Putamen (tissue), 1 donor: ENCODE measurements at places on chromosomes 12 and 14.

GRCh38 chr12:11884116-11884515, 186.6 kb upstream of the BCL2L14 start:
- DNase-seq = no peak

DNA sequence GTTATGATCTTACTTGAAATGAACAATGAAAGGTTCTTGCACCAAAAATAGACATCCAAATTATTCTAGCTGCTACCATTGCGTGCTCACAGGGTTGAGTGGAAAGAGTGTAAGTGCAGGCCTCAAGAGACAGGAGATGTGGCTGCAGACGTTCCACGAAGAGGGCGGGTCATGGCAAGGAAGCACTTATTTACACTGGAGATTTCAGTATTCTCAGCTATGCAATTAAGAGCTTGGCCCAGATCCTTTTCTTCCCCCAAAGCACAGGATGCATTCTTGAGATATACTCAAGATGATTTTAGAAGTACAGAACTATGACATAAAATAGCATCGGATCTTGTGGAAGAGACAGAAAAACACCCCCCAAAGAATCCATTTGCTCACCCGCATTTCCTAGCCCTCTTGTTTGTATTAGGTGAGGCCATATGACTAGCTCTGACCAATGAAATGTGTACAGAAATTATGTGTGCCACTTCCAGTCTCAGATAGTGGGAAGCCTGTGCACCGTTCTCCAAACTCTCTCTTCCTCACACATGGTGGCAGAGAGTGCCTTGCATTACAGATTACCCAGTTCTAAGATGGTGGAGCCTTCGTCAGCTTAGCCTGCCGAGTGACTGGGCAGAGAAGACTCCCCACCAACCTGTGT, 261.4 kb downstream of the TTC8 start:
- DNase-seq = no peak

- no peak for DNase-seq
Observed at GRCh38 chr12:4274396-4275015, 944 bp downstream of the CCND2 start.

GRCh38 chr12:3116106-3116844, 39.1 kb downstream of the TSPAN9 start:
- DNase-seq = no peak

DNA sequence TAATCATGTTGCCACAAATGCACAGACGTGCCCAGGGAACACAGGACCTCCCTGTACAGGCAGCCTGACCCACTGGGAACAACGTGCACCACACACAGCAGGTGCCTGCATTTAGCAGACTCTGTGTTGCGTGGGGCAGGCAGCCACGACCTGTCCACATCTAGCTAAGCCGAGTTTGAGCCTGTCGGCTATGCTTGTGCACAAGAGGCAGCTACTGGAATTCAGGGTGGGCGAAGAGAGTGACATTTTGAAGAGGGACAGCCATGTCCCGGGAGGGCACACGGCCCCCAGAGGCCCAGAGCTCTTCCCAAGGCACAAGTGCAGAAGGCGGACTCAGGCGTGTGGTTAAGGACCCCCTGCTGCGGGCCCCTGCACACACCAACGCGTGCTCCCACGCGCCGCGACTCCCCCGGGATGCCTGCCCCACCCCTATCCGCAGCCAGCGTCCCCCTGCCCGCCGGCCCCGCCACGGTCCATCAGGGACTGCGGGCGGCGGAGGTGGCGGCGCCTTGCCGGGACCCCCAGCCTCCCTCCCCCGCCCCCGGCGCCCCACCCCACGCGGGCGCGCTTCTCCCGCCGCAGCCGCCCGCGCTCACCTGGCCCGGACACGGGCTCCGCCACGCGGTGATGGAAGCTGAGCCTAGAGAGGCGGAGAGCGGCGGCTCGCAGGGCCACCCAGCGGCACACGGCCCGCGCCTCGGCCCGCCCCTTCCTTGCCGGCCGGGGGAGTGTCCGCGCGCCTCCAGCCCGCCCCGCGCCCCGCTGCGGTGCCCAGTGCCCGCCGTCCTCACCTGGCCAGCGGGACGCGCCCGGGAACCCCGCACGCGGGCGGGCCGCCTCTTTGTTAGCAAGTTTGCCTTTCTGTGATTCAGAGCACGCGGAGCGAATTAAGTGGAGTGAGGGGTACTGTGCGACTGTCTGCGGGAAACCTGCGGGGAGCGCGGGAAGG, 125.3 kb upstream of the PRMT8 start:
- DNase-seq = no peak

DNA sequence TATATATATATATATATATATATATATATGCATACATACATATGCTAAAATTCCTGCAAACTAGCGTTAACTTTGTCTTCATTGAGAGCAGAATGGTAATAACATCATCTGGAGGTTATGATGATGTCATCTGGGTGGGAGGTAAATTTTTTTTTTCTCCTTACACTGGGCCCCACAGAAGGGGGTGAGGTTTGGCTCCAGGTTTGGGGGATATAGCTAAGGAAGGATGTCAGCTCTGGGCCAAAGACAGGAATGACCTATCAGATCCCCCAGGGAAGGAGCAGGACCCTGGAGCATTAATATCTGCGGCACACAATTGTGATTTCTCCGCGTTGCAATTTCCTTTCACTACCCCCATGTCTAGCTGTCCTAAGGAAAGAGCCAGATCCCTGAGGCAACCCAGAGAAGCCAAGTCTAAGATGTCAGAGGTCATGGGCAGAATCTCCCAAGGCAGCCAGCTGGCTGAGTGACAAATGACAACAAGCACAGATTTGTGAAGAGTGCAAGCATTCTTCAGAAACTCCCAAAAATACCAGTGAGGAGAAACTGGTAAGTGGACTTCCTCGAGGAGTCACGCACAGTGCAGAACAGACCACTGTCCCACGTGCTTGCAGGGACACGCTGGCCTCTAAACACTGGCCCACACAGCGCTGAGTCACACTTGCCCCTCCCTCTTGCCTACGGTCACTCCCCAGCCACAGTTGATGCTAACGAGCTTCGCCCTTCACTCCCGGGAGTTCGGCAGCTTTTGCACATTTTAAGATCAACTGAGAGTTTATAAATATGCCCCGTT, 9.9 kb downstream of the UBC start:
- DNase-seq = peak; percentile 77

DNA sequence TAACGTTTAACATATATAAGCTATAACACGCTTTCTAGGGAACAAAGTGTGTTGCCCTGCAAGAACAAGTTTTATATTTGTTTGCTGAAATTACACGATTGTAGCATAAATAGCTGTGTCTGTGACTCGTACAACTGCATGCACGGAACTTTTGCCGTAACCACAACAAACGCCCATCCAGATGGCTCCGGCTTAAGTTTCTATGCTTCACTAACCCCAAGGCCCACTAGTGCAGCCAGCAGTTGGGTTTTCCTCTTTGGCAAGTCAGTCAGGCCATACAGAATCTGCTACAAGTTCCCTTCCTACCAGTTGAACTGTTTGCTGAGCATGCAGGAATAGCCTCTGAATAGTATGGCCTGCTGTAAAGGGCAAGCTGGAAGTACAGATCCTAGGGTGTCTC, 12.1 kb downstream of the CSRP2 start:
- no peak for DNase-seq

GRCh38 chr12:29026419-29026818, 122.7 kb upstream of the FAR2 start:
- DNase-seq = no peak

DNA sequence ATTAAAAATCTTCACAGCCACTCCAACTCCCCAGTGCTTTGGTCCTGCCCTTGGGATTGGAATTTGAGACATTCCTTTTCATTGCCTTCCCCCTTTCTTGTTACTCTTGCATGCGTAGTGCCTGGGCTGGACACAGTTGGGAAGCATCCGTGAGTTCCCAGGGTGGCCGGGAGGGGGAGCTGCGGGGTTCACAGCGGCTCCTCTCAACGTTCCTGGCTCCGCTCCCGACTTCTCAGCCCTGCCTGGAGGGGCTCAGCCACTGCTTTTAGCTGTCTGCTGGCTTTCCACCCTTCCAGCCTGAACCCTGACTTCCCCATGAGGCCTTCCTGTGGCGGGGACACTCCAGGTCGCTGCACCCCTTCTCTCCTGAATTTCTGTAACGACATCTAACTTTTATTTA, 3.2 kb downstream of the TEX52 start:
- DNase-seq = peak; percentile 68

GRCh38 chr12:45200491-45201043, 15.3 kb upstream of the ANO6 start:
- DNase-seq = no peak

DNA sequence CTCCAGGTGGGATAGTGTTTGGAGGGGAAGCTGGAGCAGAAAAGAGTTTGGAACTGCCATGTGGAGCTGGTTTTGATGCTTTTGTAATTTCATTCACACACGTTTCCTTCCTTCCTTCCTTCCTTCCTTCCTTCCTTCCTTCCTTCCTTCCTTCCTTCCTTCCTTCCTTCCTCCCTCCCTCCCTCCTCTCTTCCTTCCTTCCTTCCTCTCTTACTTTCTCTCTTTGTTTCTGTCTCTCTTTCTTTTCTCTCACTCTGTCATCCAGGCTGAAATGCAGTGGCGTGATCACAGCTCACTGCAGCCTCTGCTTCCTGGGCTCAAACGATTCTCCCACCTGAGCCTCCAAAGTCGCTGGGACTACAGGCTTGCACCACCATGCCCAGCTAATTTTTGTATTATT, 168.0 kb upstream of the ARID2 start:
- no peak for DNase-seq

- DNase-seq = no peak
Observed at GRCh38 chr12:16573398-16574077, 32.4 kb downstream of the LMO3 start.

DNA sequence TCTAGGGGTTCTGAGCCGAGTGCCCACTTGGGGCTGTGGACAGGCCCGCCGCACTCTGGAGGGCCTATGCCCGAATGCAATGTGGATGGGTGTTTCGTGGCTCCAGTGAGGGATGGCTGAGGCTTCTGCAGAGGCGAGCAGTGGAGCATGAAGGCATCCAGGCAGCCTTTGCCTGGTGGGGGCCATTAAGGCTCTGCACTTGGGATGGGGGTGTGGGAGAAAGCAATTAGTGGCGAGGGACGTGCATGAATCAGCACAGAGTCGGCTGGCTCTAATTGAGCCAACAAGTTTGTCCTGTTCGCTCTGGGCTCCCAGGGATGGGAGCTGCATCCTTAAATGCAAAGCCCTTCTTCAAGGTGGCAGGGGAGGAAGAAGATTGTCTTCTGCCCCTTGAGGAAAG, 346.9 kb upstream of the FKBP4 start:
- DNase-seq = no peak

GRCh38 chr12:119391673-119392072, 57.1 kb downstream of the CCDC60 start:
- DNase-seq = no peak

DNA sequence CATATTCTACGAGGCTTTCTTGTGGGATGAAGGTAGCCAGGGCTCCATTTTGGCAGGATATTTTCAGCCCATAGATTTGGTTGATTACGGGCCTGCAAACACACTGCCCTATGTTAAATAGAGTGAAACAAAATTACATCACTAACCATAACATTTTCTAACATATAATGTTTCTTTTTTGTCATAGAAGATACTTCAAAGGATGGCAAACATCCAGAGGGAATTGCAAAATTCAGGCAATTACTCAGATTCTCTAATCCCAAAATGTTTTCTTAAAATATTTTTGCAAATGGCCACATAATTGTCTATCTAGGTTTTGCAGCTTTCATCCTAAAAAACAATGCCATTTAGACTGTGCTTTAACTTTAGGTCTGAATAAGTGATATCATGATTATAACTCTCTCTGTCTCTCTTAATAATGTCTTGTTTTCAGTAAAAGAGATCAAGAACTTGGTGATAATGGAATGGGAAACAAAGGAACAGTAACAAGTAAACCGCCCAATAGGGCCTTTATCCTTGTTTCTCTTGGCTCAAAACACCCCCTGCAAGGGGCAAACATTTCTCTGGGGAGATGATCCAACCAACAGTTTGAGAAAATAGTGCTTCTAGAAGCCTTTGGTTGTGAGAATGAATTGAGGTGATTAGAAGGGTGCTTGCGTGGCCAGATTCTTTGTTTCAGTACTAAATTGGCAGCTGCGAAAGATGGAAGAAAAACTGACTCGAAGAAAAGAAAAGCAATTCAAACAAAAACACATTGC, 54.4 kb upstream of the BTG1 start:
- DNase-seq = no peak

- no peak for DNase-seq
Observed at GRCh38 chr12:128581321-128581761, 242.4 kb downstream of the SLC15A4 start.

GRCh38 chr12:27233814-27234213, 10.3 kb upstream of the STK38L start:
- DNase-seq = no peak

GRCh38 chr12:124734224-124734788, 129.4 kb downstream of the SCARB1 start:
- DNase-seq = no peak

DNA sequence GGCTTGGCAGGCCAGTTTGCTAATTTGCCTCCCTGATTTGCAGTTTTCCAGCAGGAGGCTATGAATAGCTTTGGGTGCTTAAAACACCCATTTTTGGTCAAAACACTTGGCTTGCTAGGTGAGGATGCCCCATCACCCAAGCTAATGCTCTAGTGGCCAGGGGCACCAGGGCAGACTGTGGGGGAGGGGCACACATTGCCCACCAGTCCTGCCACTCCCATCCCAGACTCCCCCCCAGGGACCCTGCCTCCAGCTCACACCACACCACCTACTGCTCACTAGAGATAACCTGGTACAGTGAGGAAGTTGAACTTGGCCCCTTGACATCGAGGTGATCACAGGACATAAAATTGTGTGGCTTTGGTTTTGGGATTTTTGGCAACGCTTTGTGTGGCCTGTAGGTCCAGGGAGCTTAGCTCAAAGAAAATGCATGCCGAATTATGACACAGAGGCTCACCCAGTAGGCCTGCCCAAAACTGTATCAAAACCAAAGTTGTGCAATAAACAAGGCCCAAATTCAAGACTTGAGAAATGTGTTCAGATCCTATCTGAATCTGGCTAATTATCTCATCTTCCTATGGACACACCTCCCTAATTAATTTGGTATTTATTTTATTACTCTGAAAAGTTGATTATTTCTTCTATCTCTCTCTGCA, 4.3 kb downstream of the NUAK1 start:
- no peak for DNase-seq

DNA sequence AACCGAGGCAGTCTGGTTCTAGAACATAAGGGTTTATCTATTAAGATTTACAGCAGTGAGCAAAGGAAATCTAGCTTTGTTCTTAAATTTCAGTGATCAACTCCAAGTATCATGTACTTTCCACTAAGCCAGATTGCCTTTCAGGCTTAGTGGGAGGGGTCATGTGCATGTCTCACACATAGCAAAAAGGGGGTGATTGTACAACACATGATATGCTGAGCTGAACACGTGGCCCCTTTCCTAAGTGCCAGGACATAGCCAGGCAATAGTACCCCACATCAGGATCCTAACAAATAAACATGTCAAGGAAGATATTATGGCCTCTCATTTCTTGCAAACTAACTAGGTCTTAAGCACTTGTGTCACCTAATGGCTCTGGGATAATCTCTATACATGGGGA, 347.2 kb downstream of the C12orf75 start:
- no peak for DNase-seq

- DNase-seq = no peak
Observed at GRCh38 chr12:53719649-53720048, 7.6 kb downstream of the CALCOCO1 start.

- no peak for DNase-seq
Observed at GRCh38 chr12:92933606-92934005, 4.5 kb upstream of the EEA1 start.
